ENCODE measurements at places on chromosomes 1 and 21. TPM values are rescaled to one million over a fixed set of nuclear protein-coding genes. Genes with fewer than 3 reads are reported as not detected.

GRCh38 chr1:16146279-16147155 is 9.4 kb downstream of the EPHA2 start:
- DNase-seq: peak; percentile 82

- DNase-seq: no peak
These were observed 40.6 kb upstream of the MARK1 start for GRCh38 chr1:220487297-220487820.

DNA sequence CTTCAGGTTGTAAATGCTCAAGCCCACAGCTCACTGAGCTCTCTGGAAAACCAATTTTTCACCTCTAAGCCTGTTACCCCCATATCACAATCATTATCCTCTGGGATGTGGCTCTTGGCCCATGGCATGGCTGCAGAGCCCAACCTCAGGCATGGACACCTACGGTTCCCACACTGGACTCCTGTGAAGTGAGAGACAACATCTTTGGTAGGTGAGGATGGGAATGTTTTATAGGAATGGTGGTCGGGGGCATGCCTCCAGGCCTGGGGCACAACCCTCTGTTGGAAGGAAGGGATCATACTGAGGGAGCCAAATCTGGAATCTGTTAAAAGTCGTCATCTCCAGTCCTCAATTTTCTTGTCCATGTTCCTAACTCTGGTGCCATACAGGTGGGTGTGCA is 179.1 kb downstream of the FOXD2 start:
- no peak for DNase-seq

GRCh38 chr1:33367485-33368405 is 46.8 kb upstream of the A3GALT2 start:
- peak; percentile 80 for DNase-seq

DNA sequence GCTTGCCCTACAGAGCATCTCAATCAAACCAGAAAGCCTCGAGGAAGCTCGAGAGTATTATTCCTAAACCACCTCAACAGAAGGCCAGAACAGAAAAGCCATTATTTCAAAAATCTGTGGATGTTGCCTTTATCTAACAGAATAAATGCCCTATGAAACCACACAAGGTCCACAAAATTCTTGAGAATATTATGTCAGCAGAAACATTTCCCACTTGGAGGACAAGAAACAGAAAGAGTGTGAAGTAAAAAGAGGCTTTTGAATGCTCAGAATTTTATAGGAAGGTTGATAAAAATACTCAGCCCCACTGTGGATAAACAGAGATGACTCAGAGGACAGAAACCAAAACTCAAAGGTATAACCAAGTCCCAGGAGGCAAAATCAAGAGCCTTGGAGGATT is 146.4 kb upstream of the LRRC7 start:
- DNase-seq: no peak

The ZNHIT6 gene
- 22.6 TPM for polyA plus RNA-seq

The MTMR11 gene
- 18.5 TPM for polyA plus RNA-seq

The CAPZA1 gene
- 87.7 TPM for polyA plus RNA-seq

The TNFSF4 gene
- polyA plus RNA-seq: 2.0 TPM
